NCI-H748 treated with DMSO at 0.1 percent for 48 hours (cell line): ENCODE measurements at places on chromosomes 13 and 19.
A peak's percentile ranks its signal among the peaks of the same experiment; 100 is the strongest.

DNA sequence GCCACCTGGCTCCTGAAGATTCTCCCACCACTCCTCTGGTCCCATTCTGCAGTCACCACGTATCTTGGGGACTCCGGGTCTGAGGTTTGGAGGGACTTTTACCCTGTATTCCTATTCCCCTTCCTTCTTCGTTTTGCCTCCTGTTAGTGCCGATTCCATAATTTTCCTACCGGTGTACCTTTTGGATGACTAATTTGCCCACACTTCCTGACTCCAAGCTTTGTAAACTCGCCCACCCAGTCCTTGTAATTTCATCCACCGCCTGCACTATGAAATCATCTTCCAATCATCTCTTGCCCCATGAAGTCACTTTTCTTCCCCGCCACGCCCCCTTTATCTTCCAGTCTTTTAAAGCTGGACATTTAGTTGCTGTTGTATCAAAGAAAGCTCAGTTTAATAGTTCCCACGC is 572 bp downstream of the UCHL3 start:
- peak; percentile 39 for DNase-seq

GRCh38 chr19:33641956-33642498 is 20.3 kb downstream of the CHST8 start:
- DNase-seq = no peak

GRCh38 chr13:24301911-24302310 is 7.5 kb upstream of the C1QTNF9 start:
- DNase-seq = no peak

GRCh38 chr13:21749410-21749809 is 78.5 kb downstream of the FGF9 start:
- no peak for DNase-seq
